ENCODE measurements at places on chromosomes 16 and 17. TPM values are rescaled to one million over a fixed set of nuclear protein-coding genes. Genes with fewer than 3 reads are reported as not detected.

DNA sequence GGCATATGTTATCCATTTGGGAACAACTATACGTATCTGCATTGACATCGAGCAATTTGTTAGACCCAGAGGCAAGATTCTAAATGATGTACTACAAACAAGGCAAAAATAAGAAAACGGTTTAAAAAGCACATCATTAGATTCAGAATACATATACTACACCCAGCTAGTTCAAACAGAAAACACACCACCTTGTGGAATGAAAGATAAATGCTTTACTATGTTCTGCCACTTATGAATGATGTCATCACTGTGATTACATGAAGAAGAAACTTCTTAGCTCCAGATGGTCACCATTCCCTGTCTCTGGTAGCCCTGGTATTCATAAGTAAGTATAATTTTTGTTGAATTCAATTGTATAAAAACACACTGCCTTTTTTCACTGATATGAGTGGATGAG is 7.8 kb downstream of the NACA2 start:
- DNase-seq, result no peak

GRCh38 chr16:11099672-11100205 is 155.4 kb downstream of the CLEC16A start:
- no peak for DNase-seq

- DNase-seq, result no peak
These were observed 9.4 kb downstream of the BMERB1 start for GRCh38 chr16:15443753-15444152.

Gene GRN
- total RNA-seq, result 73.0 TPM

Gene GPR179
- 0.04 TPM for total RNA-seq

Measured in activated naive CD4-positive, alpha-beta T cell treated with anti-CD3 and anti-CD28 coated beads, Interleukin-2, amount 50 U/mL, for 72 hours (primary cell).